ENCODE measurements at places on chromosomes 5 and 9. TPM values are rescaled to one million over a fixed set of nuclear protein-coding genes. Genes with fewer than 3 reads are reported as not detected.

Gene HMCN2
- 1.2 TPM for total RNA-seq

Gene C9orf153
- total RNA-seq, result 0.14 TPM

Gene PAPPA
- 0.20 TPM for total RNA-seq

Gene TEX48
- total RNA-seq, result not detected

Gene ARL14EPL
- total RNA-seq, result not detected

Gene FOXD4L5
- total RNA-seq, result 0.12 TPM

Data from pancreas (tissue), 10 donors.